ENCODE measurements at places on chromosomes 11 and 22. TPM values are rescaled to one million over a fixed set of nuclear protein-coding genes. Genes with fewer than 3 reads are reported as not detected.

GRCh38 chr11:133215596-133216230 is 316.6 kb downstream of the OPCML start:
- no peak for DNase-seq

- peak; percentile 99 for DNase-seq
These were observed at the start of gene STT3A for GRCh38 chr11:125592305-125593113. STT3A (plus strand) TSS chr11:125592852; CDS start chr11:125595916, 3,064 bp downstream.

DNA sequence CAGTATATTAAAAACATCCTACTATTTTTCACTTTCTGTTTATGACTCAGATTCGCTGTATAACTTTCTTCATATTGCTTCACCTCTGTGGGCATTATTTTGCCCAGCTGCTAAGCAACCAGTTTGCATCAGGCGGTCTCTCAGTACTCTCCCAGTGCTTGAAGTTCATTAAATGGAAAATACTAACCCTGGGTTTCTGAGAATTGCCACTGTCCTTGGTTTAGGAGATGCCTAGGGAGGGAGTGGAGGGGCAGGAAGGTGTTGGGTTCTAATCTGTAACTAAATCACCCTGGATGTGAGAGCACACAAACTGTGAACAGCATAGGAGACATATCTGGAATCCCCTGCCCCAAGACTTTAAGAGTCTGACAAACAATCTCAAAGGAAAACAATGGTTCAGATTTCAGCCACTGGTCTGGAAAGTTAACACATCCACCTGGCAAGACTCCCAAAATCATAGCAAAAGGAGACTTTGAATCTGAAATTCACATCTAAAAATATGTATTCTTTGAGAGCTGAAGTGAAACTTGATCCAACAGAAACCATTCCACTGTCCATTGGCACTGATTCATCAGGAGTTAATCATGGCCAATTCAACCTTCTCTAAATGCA is 540.0 kb downstream of the SOX6 start:
- peak; percentile 24 for DNase-seq

DNA sequence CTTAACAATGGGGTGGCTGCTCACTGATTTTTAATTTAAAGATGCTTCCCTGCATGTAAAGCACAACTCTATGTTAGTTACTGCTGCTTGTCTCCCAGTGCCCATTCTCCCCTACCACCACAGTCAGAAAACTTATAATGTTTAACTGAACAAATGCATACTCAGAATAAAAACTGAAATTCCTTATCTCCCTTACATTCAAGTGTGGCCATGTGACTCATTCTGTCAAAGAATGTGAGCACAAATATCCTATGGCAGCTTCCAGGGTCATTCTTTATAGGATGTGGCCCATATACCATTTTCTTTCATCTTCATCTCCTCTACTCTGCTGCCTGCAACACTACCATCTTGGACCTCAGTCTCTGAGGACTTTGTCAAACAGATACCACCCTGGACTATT is 374.8 kb downstream of the DYNC2H1 start:
- DNase-seq, result no peak

GRCh38 chr22:25555586-25555985 is 8.9 kb upstream of the GRK3 start:
- no peak for DNase-seq

- DNase-seq, result no peak
These were observed 960.0 kb upstream of the RAG2 start for GRCh38 chr11:37557990-37558389.

DNA sequence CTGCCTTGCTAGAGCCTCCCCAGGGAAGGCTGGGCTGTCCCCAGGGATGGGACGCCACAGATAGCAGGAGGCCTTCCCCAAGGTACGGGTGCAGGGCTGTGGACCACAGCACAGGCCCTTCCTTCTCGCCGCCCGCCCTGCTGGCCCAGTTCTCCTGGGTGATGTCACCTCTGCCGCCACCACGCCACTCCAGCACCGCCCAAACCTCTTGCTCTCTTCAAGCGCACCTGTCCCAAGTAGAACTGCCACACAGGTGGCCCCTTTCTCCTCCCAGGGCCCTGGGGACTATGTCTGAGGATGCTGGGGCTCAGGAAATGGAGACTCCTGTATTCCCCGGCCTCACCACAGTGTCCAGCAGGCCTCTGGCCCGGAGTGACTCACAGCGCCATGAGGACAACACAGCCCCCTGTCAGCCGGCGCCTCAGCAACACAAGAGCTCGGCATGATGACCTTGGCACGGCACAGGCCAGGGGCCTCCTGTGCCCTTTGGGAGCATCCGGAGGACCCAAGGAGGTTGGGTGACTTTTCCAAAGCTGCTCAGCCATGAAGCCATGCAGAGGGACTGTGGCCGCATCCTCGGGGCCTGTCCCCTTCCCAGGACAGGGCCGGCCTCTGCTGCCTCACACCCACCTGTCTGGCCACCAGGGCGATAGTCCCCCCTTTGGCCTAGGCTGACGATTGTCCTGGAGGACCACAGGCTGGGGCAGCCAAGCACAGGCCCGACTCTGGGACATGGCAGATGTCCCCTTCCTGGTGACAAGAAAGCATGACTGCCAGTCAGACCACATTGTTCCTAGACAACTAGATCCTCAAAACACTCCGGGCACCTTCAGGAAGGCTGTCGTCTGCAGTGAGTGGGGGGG is 1023.5 kb downstream of the BRD1 start:
- DNase-seq, result no peak

DNA sequence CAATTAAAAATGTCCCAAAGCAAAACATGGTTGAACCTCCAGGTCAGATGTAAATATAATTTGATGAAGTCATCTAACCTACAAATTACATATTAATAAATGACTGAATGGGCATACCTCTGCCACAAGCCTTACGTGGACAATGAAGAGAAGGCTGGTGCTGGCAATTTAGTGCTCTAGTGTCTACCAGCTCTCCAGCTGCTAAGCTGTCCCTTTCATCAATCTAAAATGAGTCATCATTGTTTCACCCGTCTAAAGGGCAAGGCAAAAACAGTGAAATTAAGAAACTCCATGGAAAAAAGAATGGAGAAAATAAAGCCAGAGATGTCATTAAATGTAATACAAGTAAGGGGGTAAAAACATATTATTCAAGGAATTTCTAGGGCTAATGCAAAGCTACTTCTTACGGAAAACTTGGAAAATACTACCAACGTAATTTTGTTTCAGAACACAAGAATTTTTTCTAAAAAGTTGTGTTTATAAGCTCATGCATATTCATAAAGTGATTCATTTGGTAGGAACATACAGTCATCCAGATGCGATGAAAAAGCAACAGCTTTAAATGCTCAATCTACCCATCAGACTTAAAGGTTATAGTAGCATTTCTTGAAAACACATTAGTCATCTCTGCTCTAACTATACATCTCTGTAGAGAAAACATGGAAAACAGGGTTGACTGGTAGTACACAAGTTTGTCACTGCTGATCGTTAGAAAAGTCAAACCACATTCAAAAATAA is 71.5 kb downstream of the SIK3 start:
- DNase-seq, result no peak

- DNase-seq, result no peak
These were observed 112.3 kb downstream of the INSC start for GRCh38 chr11:15227011-15227410.

DNA sequence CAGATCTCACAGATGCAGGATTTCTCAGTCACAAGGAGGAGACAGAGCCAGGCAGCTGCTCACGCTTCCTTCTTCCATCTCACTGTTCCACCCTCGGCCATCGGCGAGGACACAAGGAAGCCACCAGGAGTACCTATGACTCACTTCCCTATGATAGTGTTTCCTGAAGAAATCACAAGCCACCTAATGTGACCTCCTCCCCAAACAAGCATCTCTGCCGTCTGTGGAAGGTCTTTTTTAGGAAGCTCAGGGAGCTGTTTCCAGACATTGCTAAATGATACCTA is 672.7 kb downstream of the TBC1D22A start:
- DNase-seq, result no peak

DNA sequence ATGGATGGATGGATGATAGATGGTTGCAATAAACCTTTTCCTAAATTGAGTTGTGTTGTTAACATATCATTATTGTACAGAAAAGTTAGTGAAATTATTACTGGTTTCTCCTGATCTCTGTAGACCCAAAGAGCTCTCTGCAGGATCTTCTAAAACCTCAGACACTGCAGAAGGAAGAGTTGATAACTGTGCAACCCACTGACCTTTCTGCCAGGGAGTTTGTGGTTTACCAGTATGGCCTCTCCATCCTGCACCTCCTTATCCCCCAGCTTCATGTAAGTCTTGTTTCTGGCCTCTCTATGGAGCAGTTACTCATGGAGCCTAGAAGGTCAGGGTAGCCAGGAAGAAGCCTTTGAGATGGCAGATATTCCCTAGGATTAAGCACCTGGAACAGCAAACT is 45.6 kb downstream of the BTG4 start:
- no peak for DNase-seq

DNA sequence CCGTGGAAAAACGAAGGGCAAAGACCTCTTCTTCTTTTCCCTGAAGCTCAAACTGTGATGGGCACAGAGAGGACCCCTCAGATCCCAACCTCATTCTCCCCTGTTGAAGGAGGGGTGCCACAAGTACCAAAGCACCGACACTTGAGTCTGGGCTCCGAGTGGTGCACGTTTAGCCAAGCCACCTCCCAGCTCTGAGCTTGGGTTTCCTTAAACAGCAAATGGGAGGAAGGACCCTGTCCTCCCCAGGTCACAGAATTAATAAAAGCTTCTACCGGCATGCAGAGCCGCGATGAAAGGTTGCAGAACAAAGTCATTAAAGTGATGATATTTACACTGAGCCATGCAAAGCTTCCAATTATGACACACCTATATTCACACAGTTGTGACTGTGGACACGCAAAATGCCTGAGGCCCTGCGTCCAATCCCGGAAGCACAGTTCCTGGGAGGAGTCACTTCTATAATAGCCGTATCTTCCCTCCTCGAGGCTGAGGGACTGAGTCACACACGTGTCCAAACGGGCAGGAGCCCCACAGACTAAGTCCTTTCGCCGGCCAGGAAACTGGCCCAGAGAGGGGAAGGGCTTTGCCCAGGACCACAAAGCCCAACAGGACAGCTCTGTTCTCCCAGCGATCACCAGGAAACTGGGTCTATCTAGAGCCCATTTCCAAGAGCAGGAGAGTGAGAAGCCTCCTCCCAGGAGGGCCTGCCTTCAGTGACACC is 922 bp upstream of the CSNK1E start:
- peak; percentile 91 for DNase-seq

The OR2D2 gene
- total RNA-seq, result 0.24 TPM

The OR4S2 gene
- not detected for total RNA-seq

The C22orf15 gene
- not detected for total RNA-seq

The OR5T2 gene
- not detected for total RNA-seq

The PATE2 gene
- total RNA-seq, result not detected

The CDCA5 gene
- total RNA-seq, result 6.4 TPM
